Fibroblast of skin of abdomen (primary cell): ENCODE measurements at places on chromosomes 1 and 21.

- DNase-seq: no peak
These were observed 1478.8 kb downstream of the NCAM2 start for GRCh38 chr21:22476726-22477646.

DNA sequence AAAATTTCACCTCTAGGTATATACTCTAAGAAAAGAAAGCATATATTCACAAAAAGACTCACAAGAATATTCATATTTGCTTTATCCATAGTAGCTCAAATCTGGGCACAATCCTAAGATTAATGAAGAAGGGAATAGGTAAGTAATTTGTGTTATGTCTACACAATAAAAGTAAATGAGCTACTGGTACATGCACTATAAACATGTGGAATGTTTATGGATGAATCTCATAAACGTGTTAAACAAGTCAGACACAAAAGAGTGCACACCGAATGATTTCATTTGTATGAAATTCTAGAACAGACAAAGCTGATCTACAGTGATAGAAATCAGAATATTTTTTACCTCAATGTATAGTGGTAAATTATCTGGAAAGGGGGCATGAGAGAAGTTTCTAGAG, 115.3 kb upstream of the B3GALT2 start:
- no peak for DNase-seq

DNA sequence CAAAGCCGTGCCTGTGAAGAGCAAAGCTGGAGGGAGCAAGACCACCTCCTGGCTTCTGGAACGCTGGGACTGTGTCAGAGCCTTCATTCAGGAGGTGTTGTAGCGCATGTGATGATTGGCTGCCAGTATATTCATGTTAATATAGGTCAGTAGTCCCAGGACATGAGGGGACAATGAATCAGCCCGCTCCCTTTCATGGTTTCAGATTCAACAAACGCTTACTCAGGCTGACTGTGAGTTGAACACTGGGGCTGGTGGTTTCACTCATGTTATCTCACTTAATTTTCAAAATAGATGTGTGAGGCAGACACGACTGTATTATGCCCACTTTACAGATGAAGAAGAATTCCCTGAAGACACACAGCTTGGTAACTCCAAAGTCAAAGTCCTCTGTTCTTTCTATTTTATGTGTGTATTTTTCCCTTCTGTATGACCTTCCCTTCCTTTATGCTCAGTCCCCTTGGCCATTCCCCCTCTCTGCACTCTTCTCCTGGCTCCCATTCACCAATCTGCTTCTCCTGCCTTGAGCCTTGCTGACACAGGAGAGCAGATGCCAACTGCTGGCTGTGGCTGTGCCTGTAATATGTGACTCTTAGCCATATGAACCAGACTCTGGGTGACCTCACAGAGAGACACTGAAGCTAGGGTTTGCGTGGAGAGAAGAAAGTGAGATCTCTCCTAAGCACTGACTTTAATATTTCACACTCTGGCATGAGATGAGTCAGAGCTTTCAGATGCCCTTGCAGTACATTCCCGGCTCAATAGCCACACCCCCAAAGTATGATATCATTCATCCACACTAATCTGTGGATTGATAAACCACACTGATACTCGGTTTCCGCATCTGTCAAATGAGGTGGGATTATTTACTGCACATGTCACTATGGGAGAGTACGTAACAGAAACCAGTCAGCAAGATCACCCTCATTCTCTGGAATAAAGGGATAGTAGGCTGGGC, 31.4 kb upstream of the KIRREL1 start:
- DNase-seq: peak; percentile 70

- DNase-seq: no peak
These were observed 178.7 kb downstream of the MRPL39 start for GRCh38 chr21:25428537-25428936.

DNA sequence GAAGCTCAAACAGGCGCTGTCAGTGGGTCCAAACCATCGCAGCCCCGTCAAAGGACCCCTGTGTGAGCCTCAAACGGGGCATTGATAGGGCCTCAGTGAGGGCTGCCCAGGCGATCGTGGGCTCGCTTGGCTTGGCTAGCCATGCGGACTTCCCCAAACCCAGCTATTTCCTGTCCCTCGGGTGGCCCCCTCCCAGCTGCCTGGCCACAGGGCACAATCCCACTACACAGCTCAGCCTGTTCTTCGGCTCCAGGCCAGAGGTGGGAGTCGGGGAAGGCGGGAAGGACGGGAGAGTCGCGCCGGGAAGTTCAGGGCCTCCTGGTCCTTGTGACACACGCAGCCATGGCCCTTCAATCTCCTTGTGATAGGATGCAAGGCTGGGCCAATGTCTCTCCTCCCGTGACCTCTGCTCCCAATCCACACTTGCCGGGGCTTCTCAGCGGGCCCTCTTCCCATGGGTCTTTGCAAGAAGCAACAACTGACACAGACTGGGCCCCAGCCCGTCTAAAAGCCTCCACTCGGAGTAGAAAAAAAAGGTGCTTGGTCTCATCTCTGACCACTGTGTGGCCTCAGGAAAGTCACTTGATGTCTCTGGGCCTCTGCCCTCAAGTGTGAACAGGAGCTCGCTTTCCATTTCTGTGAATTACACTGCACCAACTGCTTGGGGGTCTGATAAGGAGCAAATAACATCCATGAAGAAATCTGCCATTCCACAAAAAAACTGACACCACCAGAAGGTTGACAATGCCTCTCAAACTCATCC, 7.1 kb upstream of the MATN1 start:
- DNase-seq: no peak

DNA sequence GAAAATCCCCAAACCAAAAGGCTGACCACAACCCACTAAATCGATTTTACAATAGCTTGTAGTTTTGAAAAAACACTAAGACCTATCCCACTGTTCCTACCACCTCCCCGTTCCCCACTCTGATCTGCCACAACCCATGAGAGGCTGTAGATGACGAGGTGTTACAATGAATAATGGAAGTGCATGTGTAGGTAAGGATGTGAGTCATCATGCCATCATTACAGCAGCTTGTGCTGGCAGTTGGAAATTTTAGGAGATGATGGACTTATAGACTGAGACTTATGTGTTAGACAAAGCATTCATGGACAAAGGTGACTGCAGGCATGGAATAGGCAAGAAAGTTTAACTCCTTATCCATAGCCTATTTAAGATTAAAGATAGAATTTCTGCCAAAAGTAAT, 184.7 kb upstream of the CACYBP start:
- peak; percentile 61 for DNase-seq

- peak; percentile 50 for DNase-seq
These were observed 124.0 kb downstream of the SYT2 start for GRCh38 chr1:202586018-202586821.

GRCh38 chr1:209527993-209528717, 55.4 kb upstream of the CAMK1G start:
- peak; percentile 44 for DNase-seq

GRCh38 chr21:45103971-45104520, 29.7 kb downstream of the ADARB1 start:
- DNase-seq: no peak

DNA sequence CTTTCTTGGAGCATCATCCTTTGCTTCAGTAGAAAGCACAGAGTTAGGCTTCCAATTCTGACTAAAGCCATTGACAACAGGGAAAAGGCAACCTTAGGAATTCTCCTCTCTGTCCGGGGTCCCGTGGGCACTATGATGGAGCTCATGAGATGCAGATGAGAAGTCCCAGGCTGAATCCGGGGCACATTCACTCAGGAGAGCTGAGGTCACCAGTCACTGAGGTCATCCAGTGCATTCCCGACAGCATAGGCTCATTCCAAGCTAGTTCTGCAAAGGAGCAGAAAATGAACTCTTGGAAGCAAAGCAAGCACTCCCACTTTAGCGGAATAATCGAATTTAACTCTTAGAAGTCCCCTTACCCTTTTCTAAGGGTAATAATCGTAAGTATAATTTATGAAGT, 6.8 kb downstream of the CR1 start:
- no peak for DNase-seq

- no peak for DNase-seq
These were observed 165.4 kb downstream of the RUNX1 start for GRCh38 chr21:34883491-34884271.

GRCh38 chr1:193310564-193310963, 124.2 kb upstream of the B3GALT2 start:
- no peak for DNase-seq

DNA sequence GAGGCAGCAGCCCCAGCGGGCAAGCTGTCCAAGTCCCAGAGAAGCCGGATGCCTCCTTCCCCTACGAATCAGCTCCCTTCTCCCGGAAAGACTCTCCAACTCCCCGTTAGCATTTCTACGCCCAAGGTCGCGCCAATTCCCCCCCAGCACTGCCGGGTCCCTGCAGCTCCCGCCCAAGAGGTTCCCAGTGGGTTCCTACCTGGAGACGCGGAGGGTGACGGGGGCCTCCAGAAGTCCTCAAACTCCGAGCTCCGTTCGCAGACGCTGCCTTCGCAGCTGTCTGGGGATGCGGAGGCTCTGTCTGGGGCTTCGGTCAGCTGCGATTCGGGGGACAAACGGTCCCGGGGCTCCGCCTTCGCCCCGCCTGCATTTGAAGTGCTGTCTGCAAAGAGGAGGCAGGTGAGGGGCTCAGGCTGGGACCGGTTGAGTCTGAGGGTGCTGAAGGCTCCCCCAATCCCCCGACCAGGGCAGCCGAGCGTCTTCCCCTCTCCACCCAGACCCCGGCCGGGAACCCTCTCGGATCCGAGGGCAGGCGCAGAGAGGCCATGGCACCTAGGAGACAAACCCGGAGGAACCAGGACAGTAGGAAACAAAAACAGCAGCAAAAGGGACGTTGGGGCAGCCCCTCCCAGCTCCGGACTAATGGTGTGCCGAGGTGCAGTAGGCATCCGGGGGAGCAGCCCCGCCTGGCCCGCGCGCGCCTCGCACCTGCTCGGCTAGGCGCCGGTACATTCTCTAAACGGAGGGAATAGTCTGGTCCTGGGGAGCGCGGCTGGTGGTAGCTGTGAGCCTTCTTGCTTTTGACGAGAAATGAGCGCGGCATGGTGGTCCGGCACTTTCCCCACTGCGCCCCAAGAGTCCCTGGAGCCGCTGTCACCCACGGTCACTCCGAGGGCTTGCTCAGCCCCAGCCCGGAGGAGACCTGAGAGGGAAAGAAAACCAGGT, 3.8 kb downstream of the GFI1 start:
- DNase-seq: no peak

DNA sequence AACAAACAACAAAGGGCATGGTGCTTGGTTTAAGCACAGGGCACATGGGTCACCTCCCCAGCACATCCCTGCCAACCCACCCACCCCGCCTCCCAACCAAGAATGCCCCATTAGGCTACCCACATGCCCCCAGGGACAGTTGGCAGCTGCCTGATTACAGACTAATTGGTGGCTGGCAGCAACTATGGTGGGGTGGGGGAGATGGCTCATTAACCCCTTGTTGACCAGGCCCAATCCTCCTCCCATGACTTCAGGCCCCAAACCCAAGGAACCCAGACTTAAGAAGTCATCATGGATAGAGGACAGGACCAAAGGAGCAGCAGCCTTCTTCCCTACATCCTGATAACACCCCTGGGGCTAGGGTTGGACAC, 1.3 kb downstream of the RIMS3 start:
- DNase-seq: no peak

GRCh38 chr21:46626536-46626935, 8.9 kb upstream of the PRMT2 start:
- DNase-seq: no peak
